ENCODE measurements at places on chromosomes 13 and 19. TPM values are rescaled to one million over a fixed set of nuclear protein-coding genes. Genes with fewer than 3 reads are reported as not detected.

LYPD4 gene
- total RNA-seq: not detected

NLRP9 gene
- total RNA-seq: not detected

- DNase-seq: no peak
Observed at GRCh38 chr19:18657590-18658365, 20.9 kb downstream of the KLHL26 start.

DNA sequence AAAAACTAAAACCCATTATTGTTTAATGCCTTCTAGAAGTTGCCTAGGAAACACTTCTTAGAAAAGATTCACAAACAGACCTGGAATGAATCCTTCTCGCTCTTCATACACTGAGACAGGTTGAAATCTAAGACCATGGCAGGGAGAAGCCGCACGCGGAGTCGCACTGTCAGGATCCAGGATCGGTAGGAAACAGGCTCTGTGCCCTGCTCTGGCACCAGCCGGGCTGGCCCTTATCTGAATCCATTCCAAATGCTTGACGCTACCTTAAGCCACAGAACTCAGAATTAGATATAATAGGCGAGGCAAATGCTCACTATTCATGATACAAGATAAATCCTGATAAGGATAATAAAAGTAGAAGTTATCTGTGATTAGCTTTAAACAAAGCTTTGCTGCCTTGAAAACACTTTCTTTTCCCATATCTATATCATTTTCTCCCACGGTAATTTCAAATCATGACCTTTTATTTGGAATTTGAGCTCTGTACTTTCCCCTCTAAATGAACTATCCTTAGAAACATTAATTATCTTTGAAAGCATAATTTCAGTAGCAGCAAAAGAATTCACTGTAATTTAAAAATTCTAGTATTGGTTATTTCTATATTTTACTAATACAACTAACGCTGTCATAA, 385.6 kb downstream of the IRS2 start:
- DNase-seq: no peak

GRCh38 chr19:42366673-42367072, 23.4 kb downstream of the CNFN start:
- DNase-seq: no peak

GRCh38 chr13:23347601-23348000, 85.9 kb downstream of the SACS start:
- no peak for DNase-seq

PCP2 gene
- total RNA-seq: not detected

NKG7 gene
- total RNA-seq: not detected

DNA sequence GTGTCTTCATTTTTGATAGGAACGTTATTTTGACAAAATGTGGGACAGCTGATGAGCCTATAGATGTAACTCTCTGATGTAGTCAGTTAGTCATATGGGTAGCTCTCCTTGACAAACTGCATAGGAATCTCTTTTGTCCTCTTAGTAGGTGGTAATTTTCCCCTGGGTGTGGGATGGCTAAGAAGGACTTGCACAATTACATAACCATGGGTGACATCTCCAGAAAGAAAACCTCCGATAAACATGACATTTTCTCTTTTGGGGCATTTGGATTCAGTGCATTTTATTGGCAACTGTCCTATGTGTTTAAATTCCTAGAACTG, 41.8 kb downstream of the IGFL3 start:
- peak; percentile 79 for DNase-seq

- no peak for DNase-seq
Observed at GRCh38 chr13:46817095-46817494, 20.1 kb upstream of the ESD start.

DNA sequence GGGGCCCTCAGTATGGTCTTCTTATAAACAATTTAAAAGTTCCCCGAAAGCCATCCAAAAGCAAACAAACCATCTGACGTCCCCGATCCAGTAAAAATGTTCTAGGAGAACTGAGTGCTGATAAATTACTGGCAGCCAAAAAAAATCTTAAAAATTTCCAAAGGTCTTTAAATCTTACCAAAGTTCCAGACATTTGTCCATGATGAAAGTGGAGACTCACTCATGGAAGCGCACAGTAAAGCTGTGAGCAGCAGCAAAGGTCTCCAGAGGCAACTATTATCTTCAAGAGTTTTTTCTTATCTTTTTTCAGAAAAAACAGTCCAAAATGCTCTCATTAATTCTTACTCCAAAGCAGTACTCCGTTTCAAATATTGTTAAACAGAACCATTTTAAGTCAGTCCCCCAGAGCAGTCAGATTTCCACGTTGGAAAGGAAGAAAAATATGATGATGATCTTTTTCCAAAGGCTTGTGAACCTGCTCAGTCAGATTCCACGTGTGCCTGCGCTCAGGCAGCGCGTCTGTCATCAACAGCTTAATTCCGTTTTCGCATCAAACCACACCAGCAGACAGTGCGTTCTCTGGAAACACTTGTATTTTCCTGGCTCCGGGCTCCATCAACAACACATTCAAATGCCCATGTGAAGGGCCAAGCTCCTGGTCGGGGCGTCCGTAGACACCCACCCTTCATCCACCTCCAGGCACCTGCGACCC, 85.4 kb downstream of the COL4A1 start:
- DNase-seq: no peak

DNA sequence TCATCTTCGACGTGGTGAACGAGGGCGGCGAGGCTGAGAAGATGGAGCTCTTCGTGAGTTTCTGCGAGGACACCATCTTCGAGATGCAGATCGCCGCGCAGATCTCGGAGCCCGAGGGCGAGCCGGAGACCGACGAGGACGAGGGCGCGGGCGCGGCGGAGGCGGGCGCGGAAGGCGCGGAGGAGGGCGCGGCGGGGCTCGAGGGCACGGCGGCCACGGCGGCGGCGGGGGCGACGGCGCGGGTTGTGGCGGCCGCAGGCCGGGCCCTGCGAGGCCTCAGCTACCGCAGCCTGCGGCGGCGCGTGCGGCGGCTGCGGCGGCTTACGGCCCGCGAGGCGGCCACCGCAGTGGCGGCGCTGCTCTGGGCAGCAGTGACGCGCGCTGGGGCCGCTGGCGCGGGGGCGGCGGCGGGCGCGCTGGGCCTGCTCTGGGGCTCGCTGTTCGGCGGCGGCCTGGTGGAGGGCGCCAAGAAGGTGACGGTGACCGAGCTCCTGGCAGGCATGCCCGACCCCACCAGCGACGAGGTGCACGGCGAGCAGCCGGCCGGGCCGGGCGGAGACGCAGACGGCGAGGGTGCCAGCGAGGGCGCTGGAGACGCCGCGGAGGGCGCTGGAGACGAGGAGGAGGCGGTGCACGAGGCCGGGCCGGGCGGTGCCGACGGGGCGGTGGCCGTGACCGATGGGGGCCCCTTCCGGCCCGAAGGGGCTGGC, 52.6 kb downstream of the MAP4K1 start:
- no peak for DNase-seq

PNMA8A gene
- 0.24 TPM for total RNA-seq

GRCh38 chr19:17965370-17966128, 1.4 kb upstream of the KCNN1 start:
- DNase-seq: no peak

SIGLECL1 gene
- total RNA-seq: not detected
